ENCODE measurements at places on chromosomes 13 and 19. TPM values are rescaled to one million over a fixed set of nuclear protein-coding genes. Genes with fewer than 3 reads are reported as not detected.

DNA sequence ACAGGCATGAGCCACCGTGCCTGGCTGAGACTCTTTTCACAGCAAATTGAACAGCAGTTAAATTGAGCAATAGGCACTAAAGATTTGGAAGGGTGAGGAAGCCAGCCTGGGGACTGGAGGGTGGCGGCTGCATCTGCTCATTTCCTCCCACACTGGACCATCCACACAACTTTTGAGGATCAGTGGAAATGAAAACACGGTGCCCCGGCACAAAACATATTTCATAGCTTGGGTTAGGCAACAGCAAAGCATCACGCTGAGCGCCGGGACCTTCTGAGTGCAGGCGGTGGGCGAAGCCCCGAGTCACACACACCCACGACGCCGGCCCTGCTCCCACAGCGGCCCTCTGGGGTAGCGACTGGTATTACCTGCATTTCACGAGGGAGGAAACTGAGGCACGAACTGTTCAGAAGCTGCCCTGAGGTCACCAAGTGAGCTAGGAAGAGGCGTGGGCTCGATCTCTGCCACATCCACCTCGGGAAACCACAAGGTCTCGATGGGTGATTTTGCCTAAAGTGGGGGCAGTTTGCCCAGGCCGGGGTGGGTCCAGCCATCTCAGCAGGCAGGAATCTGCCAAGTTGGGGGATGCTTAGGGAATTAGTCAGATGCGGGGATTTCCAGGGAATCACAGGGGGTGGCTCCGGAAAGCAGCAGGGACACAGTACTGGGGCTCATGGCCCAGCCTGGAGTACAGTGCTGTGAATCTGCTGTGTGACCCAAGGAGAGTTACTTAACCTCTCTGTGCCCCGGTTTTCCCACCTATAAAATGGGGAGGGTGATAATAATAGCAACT is 3.5 kb upstream of the SBNO2 start:
- DNase-seq = no peak

GRCh38 chr13:25948910-25949309 is 102.9 kb downstream of the SHISA2 start:
- DNase-seq = no peak

GRCh38 chr13:111216166-111216960 is 101.3 kb downstream of the ARHGEF7 start:
- DNase-seq = no peak

DNA sequence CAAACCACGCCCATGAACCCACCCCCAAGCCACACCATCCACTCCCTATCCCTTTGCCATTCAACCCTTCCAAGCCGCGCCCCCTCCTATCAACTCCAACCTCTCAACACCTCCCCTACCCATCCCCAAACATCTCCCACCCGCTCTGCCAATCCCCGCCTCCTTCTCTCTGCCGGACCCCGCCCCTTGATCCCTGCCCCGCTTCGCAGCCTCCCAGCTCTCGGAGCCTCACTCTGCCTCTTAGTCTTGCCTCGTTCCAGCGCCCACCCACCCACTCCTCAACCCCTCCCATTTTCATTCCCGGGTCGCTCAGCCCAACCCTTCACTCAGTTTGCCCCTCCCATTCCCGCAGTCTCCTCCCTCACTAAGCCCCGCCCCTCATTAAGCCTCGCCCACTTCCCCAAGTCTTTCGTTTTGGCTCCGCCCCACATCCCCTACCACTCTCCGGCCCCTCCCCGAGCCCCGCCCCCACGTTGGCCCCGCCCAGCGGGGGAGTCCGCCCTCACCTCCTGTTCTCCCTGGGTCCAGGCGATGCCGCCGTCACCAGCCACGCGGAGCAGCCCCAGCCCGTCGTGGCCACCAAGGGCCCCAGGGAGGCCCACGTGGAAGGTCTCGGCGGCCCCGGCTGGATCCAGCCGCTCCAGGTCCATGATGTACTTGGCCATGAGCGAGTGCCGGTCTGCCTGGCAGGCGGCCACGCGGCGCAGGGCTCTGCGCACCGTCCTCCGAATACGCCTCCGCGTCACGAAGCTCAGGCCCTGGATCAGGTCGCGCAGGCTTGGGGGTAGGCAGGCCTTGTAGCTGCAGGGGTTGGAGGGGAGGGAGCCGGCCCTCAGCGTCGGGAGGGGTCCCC is 5.7 kb downstream of the JAK3 start:
- DNase-seq = peak; percentile 92

DNA sequence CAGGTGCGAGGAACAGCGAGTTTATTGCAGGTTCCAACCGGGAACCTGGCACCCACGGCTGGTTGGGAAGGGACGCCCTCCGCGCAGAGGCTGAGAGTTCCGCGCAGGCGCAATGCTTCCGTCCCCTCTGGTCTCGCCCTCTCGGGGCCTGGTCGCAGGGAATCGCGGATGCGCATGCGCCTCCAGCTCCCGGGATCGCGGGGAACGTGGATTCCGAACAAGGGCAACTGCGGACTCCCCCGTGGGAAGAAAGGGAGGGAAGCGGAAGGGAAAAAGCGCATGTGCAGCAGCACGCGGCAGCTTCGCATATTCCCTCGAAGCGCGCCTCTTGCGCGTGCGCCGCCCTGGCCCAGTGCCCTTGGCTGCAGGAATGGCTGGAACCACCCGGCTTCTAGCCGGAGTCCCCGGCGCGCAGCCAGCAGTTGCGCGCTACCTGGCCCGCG is 1.1 kb downstream of the TSSK6 start:
- no peak for DNase-seq

GRCh38 chr19:8147582-8147978 is 1.8 kb downstream of the FBN3 start:
- DNase-seq = no peak

- DNase-seq = no peak
Measured at GRCh38 chr19:8209462-8210378, 550 bp downstream of the CERS4 start.

- no peak for DNase-seq
Measured at GRCh38 chr19:2291185-2291751, 9.3 kb upstream of the PEAK3 start.

DNA sequence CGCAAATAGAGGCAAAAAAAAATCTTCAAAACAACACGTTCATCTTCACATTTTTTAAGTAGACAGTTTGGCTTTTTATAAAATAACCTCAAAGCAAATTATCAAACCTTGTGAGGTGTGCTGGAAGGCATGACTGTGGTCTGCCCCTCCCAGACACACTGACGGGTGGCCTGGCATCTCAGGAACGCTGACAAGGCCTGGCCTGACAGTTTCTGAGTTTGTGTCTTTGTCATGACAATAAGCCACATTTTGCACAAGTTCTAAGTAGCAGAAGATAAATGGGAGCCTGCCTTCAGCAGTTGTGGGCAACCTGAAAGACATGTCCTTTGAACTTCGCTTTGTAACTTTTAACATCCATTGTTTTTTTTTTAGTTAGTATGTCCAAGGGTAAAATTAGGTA is 38.5 kb downstream of the SOX21 start:
- no peak for DNase-seq

DNA sequence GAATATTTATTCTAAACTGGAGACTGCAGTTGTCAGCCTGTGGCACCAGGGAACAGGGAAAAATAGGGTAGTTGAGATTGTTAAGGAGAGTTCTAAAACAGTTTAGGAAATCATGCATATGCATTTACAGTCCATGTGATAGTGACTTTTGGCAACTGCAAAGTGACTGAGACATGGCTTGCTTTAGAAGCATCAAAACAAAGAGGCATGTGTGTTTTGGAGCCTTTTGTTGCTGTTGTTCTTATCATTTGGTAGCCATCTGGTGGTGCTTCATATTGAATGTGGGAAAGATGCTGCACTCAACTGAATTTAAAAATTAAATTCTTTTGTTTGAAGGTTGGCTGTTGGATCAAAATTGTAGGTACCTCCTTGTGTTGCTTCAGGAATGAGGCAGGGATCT is 10.2 kb upstream of the EBPL start:
- DNase-seq = no peak

The ASF1B gene
- 14.8 TPM for total RNA-seq

The ZNF560 gene
- not detected for total RNA-seq

The CDX2 gene
- total RNA-seq = 31.8 TPM

The OR7C1 gene
- not detected for total RNA-seq
